ENCODE measurements at places on chromosomes 6 and 20.

- no peak for DNase-seq
Observed at GRCh38 chr6:169933839-169934698, 182.6 kb downstream of the ERMARD start.

DNA sequence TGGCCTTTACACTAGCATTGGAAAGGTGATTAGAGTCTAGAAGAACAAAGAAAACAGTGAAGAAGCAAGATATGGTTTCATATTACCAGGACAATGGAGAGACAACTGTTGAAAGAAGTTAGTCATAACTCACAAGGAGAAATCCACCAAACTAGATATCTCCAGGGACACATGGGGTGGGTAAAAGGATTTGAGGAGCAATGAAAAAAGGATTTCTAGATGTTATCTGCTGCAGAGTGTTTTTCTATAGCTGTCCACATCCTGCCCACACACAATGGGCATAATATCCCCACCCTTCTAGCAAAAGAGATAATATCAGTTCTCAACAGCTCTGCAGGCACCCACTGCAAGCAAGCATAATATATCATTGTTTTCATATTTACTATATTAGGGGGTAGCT, 303.1 kb downstream of the HAO1 start:
- DNase-seq = no peak

- DNase-seq = no peak
Observed at GRCh38 chr6:165725201-165725600, 62.2 kb upstream of the PDE10A start.

DNA sequence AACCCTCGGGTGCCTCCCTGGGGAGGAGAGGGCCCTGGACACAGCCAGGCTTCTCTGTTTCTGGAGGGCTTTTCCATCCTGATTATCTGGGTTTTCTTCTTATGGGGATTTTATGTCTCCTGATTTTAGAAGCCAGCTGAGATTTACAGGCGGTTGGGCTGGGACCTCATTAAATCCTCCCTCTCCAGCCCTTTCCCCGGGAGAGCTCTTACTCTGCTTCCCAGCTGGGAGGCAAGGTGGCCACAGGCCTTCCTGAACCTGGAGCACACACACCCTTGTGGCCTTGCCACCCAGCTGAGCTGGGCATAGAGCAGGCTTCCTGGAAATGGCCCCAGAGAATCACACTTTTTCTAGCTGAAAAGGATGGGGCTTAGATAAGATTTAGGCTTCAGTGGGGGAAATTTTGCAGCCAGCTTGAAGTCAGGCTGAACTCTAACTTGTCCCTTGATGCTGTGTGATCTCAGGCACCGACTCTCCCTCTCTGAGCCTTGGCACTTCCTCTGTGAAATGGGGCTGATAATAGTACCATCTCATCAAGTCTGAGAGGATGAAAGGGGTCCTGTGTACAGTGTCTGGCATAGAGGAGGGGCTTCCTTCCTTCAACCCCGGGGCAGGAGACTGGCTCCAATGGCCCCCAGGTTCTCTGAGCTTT, 16.6 kb downstream of the VSTM2L start:
- no peak for DNase-seq

- DNase-seq = no peak
Observed at GRCh38 chr6:117417851-117418250, 7.9 kb downstream of the ROS1 start.

GRCh38 chr6:167045828-167046580, 46.8 kb downstream of the CEP43 start:
- DNase-seq = no peak

DNA sequence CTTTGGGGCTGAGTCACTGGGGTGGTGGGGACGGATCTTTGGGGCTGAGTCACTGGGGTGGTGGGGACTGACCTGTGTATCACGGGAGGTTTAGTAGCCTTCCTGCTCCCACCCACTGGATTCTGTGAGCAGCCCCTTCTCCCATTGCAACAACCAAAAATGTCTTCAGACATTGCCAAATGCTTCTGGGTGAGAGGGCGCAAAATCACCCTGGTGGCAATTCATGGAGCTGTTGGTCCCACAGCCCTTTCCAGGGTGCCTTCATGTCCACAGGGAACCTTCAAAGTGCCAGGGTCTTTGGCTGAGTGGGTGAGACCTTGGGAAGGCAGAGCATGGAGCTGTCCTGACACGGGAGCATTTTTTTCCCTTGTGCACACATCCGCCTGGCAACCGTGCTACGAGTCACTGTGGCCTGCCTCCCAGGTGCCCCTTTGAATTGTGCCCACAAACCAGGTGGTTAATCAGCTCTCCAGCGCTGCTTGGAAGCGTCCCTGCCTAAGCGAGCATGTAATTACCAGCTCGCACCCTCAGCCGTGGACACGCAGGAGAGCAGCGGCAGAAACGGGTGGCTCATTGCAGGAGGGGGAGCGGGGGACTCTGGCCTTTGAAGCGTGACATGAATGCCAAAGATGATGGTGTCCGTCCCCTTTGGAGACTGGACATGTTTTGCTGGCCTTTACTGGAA, 27.4 kb upstream of the APCDD1L start:
- DNase-seq = no peak

DNA sequence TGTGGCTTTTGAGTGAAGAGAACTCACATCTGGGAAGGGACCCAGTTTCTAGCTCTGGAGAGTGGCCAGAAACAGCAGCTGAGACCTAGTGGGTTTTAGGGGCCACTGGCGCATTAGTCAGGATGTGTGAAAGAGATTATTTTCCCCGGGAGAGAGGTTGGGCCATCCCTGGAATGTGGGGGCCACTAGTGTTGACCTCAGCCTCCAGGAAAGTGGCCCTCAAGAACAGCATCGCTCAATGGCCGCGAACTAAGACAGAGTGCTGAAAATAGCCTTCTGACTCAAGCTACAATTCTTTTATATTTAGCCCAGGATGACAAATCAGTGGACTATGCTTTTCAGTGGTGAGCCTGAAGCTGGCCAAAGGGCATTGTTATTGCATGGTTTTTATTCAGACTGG, 210.4 kb upstream of the RNF24 start:
- DNase-seq = no peak

- DNase-seq = no peak
Observed at GRCh38 chr6:27502508-27503435, 29.9 kb upstream of the ZNF184 start.

DNA sequence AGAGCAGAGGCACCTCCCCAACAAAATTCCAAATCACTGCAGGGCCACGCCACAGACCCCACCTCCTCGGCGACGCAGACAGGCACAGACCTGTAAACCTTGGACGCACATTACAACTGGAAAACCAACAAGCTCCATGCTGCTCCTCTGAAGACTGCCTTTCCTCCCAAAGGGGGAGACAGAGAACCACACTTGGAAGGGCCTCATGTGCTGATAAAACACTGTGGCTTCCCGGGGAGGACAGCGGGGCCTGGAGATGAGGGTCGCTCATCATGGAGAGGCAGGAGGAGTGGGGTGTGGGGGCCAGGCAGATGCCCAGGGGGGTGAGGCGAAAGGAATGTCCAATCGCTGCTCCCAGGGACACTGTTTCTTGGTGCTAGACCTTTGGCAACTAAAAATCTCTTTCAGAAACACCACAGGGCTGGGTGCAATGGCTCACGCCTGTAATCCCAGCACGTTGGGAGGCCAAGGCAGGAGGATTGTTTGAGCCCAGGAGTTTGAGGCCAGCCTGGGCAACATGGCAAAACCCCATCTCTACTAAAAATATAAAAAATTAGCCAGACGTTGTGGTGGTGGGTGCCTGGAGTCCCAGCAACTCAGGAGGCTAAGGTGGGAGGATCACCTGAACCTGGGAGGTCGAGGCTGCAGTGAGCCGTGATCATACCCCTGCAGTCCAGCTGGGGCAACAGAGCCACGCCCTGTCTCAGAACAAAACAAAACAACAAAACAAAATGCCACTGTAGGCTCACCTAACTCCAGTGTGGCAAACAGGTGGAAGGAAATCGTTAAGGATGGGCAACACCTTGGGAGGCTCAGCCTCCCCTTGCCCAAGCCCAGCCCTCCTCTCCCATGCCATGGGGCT, 53.8 kb downstream of the ABHD12 start:
- no peak for DNase-seq

DNA sequence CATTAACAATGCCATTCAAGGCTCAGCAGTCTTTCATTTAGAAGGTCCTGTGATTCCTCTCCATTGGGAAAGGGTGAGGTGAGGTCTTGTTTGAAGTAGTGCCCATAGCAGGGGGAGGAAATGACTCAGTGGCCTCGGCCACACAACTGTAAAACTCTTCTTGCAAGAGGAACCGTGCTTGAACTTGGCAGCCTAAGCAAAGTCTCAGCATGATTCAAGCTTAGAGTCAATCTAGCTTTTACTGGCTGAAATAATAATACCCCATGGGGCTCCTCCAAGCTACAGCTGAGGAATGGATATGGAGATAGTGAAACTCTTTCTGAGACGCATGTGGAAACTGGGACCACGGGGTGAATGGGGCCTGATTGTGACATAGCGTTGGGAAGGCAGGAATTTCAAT, 428.2 kb downstream of the BMP2 start:
- DNase-seq = no peak

GRCh38 chr6:154661768-154662167, 71.4 kb upstream of the SCAF8 start:
- DNase-seq = no peak

DNA sequence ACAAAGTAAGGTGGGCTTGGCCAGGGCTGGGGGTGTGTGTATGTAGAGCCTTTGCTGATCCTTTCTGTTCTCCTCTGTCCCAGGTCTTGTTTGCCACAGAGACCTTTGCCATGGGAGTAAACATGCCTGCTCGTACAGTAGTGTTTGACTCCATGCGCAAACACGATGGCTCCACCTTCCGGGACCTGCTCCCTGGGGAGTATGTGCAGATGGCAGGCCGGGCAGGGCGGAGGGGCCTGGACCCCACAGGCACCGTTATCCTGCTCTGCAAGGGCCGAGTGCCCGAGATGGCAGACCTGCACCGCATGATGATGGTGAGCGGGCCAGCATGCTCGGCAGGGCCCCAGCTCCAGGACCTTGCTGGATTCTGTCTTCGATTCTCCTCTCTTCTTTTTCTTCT, 6.2 kb downstream of the DXO start:
- no peak for DNase-seq

- DNase-seq = no peak
Observed at GRCh38 chr6:112194511-112194910, 59.9 kb downstream of the LAMA4 start.

GRCh38 chr6:104537180-104537579, 322.5 kb downstream of the HACE1 start:
- no peak for DNase-seq

DNA sequence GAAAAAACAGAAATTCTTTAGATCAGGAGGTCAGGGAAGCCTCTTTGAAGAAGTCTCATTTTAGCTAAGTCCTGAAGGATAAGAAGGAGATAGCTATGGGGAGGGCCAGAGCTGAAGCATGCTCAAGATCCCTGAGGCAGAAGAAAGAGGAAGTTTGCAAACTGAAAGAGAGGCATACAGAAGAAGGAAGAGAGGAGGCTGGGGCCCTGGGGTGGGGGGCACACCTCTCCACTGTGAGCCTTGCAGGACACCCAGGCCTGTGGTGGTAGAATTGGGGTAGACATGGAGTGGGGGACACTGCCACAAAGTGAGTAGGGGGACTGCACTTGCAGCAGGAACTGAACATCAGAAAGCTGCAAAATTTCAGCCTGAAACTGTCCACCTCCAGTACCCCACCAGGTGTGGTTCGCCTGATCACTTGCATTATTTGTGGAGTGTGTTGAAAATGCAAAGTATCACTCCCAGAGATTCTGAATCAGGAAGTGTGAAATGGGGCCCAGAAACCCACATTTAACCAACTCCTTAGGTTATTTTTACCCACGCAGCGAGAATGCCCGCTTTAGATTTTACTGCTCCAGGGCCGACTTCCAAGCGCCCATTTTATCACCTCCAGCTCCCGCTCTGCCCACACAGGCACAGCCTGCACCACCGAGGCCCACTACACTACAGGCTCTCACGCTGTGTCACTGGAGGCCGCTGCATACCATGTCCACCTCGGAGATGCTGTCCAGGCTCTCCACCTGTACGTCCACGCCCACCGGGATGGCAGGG, 44.0 kb downstream of the GABRR2 start:
- no peak for DNase-seq

DNA sequence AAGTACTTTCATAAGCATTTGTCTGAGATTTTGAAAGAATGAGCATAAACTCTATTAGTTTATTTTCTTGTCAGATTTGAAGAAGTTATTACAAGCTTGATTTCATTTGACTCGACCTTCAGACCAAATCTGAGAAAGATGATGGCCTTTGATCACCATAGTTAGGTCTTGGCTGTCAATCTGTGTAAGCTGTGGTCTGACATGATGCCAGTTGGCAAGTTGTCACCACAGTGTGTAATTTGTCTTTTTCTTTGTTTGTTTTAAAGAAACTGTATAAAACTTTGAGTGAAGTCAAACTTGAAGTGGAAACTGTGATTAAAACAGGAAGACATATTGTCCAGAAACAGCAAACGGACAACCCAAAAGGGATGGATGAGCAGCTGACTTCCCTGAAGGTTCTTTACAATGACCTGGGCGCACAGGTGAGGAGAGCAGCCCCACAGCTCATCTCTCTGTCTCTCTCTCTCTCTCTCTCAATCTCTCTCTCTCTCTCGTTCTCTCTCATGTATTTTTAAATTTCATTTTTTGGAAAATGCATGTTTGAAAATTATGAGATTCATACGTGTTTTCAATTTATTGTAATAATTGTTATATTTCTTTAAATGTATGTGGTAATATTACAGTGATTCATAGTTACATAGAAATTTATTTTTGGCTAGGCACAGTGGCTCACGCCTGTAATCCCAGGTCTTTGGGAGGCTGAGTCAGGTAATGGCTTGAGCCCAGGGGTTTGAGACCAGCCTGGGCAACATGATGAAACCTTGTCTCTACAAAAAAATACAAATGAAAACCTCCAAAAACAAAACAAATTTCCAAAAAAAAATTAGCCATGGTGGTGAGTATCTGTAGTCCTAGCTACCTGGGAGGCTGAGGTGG, 208.1 kb downstream of the UTRN start:
- DNase-seq = no peak

DNA sequence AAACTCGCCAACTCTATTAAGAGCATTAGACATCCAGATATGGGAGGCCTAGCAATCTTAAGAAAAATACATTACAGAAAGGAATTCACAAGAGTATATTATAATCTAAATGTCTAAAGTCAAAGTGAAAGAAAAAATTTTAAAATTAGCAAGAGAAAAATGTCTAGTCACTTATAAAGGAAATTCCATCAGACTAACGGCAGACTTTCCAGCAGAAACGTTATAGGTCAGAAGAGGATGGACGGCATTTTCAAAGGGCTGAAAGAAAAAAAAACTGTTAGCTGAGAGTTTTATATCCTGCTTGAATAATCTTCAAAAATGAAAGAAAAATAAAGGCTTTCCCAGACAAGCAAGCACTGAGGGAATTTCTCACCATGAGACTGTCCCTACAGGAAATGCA, 269.0 kb downstream of the HDGFL1 start:
- no peak for DNase-seq

GRCh38 chr6:15941168-15941567, 187.7 kb upstream of the MYLIP start:
- DNase-seq = no peak

GRCh38 chr6:21259660-21260059, 333.9 kb upstream of the SOX4 start:
- no peak for DNase-seq

- DNase-seq = no peak
Observed at GRCh38 chr6:81735756-81736380, 16.6 kb downstream of the TENT5A start.

GRCh38 chr20:43017241-43018030, 172.3 kb downstream of the PTPRT start:
- no peak for DNase-seq
